ENCODE measurements at places on chromosomes 5 and 9.
A peak's percentile ranks its signal among the peaks of the same experiment; 100 is the strongest.

- peak; percentile 70 for DNase-seq
Measured at GRCh38 chr9:127927201-127927987, 3.2 kb downstream of the PIP5KL1 start.

DNA sequence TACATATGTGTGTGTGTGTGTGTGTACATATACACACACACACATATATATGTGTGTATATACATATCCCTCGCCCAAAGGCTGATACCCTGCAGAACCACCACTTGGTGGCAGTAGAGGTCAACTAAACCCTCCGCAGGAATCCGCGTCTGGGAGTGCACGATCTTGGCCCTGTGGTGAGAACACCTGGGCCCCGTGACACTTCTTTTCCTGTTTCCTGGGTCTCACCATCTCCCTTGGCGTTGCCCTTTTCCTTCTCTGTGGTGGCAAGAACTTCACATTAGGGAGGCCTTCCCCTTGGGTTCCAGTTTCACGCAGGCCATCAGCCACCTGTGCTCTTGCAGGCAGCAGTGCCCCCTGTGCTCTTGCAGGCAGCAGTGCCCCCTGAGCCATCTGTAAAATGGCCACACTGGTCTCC lies 8.2 kb downstream of the IL9 start:
- peak; percentile 6 for DNase-seq

- DNase-seq, result no peak
Measured at GRCh38 chr9:14532456-14533115, 160.6 kb downstream of the ZDHHC21 start.

DNA sequence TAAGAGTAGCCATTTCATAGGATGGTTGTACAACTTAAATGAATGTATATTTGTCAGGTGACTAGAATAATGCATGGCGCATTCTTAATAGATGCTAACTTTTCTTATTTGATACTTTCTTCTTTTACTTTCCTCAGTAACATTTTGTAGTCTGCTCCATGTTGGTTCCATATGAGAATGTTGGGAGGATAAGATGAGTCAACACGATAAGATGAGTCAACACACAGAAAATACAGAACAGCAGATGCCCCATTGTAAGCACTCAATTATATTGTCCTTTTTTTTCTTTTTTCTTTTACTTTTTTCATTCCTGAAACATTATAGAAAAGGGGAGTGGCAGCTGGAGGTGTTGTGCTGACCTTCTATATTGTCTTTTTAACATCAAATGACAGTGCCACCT lies 92.3 kb upstream of the SPATA31C2 start:
- no peak for DNase-seq

DNA sequence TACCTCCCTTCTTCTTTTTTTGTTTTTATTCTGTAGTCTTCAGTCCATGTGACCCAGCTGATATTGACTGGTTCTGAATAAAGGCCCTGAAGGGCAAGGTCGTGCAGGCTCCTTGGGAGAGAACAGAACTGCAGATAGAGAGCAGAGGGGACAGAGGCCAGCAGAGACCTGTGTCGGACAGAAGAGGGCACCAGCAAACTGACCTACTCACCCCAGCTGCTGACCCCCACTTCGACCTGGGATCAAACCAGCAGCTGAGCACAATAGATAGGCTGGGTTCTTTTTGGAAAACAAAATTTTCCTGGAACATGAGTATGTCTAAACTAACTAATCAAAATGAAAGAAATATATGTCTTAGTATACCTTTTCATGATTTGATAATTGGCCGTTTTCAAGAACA lies 695.1 kb downstream of the NR2F1-AS1 start:
- DNase-seq, result no peak
